ENCODE measurements at places on chromosomes 16 and 17.

DNA sequence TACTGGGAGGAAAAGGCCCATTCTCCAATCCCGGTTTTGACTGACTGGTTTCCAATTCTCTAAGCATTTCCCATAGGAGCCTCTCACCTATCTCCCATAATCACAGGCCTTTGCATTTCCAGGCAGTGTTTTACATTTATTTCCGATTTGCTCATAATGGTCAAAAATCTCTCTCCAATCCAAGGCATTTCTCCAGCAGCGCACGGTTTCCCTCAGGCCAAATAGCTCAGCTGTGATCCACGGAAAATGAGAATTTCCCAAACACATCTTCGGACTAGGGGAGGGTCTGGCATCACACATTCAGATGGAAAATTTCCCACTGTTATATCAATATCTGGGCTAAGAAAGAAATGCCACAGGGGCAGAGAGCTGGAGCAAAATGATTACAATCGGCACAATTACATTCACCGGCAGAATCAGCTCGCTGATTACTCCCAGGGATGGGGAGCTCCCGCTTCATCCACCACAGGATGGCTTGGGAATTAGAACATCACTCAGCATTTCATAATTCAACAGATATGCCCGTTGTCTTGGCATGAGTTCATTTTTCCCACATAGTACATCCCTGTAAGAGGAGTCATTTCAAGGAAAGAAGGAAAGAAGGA is 6.7 kb downstream of the PIPOX start:
- DNase-seq, result no peak

GRCh38 chr16:56298948-56299596 is 107.8 kb downstream of the GNAO1 start:
- peak; percentile 97 for DNase-seq

GRCh38 chr16:10959161-10959560 is 14.8 kb downstream of the CLEC16A start:
- DNase-seq, result no peak

- no peak for DNase-seq
Observed at GRCh38 chr16:80716564-80717139, 87.7 kb downstream of the CDYL2 start.

DNA sequence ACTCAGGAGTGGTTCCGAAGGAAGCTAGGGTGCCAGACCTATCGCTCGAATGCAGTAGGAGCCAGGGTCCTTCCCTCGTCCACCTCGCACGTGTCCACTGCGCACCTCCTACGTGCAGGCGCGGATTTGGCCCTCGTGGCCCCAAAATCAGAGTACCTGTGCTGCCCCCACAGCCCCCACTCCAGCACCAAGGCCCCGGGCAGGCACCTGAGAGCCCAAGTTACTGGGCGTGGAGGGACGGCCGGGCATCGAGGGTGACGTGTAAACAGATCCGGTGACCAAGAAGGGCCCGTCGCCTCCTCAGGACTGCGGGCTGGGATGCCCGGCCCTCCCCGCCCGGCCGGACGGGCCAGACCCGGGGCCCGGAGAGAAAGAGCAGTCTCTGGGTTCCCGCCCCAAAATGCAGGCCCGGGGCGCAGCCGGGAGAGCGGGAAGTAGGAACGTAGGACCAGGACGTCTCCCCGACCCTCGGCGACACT is 492 bp downstream of the SLC25A39 start:
- no peak for DNase-seq

DNA sequence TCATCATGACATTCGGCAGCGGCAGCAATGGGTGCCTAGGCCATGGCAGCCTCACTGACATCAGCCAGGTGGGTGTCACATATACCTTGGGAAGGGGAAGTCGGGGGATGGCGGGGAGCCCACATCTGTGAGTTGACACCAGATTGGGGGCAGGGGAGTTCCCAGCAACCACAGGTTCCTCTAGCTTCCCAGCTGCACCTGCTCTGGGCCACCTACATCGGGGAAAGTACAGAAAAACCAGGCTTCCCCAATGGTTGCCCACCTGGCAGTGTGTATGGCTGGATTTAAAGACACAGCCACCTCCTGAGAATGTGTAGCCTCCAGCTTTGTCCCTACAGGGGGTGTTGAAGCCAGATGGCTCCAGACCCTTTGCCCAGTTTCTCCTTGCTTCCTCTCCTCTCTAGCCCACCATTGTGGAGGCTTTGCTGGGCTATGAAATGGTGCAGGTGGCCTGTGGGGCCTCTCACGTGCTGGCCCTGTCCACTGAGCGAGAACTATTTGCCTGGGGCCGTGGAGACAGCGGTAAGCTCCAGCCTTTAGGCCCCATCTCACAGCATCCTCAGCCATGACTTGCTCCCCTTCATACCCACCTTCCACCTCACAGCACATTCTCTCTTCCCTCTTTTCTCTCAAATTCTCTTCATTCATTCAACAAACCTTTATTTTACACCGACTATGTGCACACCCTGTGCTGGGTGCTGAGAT is 5.0 kb upstream of the TRAF4 start:
- DNase-seq, result no peak

DNA sequence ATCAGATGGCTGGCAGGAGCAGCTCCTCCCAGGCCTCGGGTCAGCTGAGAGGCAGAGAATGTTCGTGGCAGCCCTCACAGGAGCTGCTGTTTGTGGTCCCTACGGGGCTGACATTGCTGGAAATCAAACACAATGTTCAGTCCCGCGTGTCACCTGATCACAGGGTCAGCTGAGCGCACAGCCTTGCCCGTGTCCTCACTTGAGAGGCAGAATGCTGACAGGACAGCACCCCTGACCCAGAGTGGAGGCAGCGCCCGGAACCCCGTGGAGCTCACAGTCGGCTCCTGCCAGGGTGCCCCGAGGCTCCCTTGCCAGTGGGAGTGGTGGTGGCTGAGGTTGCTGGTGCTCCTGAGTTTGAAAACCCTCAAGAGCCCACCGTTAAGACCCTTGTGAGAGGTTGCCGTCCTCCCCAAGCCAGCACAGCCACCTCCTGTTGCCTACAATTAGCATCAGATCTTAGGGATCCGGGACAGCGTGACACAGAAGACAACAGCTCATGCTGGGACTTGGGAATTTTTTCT is 3.6 kb upstream of the CHMP6 start:
- DNase-seq, result no peak

GRCh38 chr17:65783845-65784334 is 222.4 kb upstream of the AXIN2 start:
- no peak for DNase-seq

DNA sequence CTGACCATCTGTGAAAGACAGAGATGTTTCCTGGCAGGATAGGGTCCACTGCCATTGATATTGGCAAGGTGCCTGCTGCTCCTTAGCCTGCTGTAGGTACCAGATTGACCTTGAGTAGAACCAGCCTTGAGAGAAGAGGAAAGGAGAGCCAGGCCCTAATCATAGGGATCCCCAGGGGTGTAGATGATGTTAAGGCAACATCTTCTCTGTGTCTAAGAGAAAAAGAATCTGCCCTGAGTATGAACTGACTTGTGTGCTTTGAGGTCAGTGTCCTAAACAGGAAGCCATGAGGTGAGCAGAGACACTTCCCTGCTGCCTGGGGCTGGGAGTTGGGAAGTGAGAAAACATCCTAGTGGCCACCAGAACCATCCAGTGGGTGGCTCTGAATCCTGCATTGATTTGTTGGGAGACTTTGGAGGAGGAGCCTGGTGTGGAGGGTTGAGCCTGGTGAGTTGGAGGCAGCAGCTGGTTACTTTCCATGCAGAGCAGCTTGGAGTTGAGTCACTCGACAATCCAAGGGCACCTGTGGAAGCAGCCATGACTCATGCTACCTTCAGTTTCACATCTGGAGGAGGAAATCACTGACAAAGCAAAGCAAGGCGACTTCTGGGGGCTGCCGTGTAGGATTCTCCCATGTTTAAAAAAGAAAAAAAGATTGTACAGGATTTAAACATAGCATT is 47.8 kb downstream of the BMERB1 start:
- DNase-seq, result no peak

DNA sequence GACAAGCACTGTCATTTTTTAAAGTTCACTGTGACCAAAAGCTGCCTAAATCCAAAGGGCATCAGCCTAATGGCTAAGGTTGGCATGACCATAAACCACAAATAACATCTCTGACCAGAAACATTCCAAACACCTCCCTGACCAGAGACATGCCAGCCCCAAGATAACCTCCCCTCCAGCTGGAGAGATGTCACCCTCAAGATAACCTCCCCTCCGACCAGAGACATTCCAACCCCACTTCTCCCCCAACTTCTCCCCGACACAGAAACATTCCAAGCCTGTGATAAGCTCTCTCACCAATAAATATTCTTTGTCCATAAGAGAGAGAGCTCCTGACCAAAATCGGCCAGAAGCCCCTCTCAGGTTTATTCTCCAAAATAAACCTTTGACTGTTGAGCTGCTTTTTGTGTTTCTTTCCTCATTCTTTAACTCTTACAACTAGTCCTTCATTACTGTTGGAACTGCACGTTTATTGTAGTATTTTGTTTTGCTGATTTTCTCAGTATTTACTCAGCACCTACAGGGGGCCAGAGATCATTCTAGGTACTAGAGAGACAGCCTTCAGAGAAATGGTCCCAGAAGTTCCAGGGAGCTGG is 325.6 kb downstream of the SLC39A11 start:
- DNase-seq, result no peak

DNA sequence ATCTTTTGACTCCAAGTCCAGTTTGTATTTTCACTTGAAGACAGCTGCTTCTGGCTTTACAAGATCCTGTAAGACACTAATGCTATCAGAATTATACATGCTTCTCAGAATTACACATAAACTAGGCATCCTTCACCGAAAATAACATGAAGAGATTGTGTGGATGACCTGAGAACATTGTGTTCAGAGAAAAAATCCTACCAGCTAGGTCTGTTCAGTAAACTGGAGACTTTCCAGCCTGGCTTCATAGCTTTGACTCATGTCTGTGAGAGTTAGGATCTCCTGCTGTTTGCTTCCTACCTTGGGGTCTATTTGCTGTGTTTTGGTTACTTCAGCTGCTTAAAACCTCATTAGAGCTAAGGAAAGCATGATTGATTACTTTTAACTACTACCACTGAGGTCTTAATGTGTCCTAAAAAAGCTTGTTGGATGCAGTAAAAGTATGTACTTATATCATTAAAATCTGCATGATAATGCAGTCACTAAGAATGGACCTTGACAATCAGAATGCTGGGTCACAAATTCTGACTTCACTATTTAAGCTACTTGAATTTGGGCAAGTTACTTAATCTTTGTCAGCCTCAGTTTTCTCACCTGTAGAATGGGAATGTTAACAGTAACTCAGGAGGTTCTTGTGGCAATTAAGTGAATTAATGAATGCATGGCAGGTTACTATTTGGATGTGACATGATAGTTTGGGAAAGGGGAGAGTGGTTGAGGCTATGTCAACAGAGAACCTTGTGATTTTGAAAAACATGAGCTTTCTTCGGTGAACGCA is 8.0 kb upstream of the MYH13 start:
- no peak for DNase-seq

- DNase-seq, result no peak
Observed at GRCh38 chr16:63188086-63188771, 1152.0 kb upstream of the CDH8 start.

DNA sequence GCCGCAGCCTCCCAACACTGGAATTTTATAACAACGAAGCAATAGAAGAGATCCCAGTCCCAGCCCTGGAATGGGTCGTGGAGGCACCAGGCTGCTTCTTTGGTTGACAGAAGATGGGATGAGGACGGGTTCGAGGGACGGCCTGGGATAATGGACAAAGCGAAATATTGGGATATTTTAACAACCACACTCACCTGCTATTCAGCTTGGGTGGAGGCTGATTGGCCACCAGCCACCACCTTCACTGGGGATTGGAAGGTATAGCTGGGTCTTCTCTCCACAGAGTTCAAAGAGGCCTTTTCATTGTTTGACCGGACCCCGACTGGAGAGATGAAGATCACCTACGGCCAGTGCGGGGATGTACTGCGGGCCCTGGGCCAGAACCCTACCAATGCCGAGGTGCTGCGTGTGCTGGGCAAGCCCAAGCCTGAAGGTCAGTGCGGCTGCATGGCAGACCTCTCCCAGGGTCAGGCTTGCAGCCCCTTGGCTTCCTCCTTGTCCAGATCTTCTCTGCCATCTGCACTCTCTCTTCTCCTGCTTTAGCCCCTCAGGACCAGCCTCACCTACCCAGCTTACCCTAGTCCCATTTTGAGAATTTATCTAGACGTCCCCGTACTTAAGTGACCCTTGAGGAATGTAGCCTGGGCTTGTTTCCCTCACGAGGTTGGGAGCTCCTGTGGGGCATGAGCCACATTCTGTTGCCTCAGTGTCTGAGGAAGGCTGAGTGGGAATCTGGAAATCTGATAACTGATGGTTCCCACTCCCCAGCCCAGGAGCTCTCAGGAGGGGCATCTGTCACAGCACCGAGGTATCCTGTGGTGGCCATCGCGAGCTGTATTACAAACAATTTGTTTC is 10.7 kb downstream of the MYL4 start:
- DNase-seq, result no peak

- DNase-seq, result no peak
Observed at GRCh38 chr16:27740496-27741201, 190.7 kb downstream of the KATNIP start.

- DNase-seq, result no peak
Observed at GRCh38 chr17:81179220-81179619, 13.2 kb upstream of the AATK start.

GRCh38 chr16:30004811-30005242 is 6.0 kb downstream of the DOC2A start:
- no peak for DNase-seq

- no peak for DNase-seq
Observed at GRCh38 chr16:65376601-65377000, 254.7 kb upstream of the CDH11 start.

GRCh38 chr17:65177901-65178300 is 40.7 kb downstream of the RGS9 start:
- DNase-seq, result no peak

DNA sequence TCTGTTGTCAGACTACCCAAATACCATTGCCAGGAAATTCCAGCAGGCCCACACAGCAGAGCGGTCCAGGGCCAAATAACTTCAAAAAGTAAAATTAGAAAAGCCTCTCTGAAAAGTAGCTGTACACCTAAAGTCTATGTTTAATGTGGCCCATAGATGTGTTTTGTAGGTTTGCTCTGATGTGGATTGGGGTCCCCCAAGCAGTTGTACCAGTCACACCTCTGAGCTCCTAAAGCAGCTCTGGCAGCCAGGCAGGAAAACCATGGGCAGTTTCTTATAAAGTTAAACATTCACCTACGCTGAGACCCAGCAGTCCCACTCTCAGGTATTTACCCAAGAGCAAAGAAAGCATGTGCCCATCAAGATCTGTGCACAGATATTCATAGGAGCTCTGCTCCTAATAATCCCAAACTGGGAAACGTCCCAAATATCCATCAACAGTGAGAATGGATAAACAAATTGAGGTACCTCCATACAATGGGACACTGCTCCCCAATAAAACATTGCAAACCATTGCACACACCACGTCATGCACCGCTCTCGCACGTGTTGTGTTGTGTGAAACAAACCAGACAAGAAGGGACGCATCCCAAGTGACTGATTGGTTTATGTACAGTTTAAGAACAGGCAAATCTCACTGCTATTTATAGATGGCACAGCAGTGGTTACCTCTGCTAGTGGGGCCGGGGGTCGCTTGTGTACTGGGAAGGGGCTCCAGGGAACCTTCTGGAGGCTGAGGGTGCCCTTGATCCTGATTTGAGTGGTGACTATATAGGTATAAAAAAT is 15.8 kb upstream of the PRM1 start:
- no peak for DNase-seq

- no peak for DNase-seq
Observed at GRCh38 chr17:57913575-57914272, 41.5 kb downstream of the CUEDC1 start.
